ENCODE measurements at places on chromosomes 7 and 10.
A peak's percentile ranks its signal among the peaks of the same experiment; 100 is the strongest.

DNA sequence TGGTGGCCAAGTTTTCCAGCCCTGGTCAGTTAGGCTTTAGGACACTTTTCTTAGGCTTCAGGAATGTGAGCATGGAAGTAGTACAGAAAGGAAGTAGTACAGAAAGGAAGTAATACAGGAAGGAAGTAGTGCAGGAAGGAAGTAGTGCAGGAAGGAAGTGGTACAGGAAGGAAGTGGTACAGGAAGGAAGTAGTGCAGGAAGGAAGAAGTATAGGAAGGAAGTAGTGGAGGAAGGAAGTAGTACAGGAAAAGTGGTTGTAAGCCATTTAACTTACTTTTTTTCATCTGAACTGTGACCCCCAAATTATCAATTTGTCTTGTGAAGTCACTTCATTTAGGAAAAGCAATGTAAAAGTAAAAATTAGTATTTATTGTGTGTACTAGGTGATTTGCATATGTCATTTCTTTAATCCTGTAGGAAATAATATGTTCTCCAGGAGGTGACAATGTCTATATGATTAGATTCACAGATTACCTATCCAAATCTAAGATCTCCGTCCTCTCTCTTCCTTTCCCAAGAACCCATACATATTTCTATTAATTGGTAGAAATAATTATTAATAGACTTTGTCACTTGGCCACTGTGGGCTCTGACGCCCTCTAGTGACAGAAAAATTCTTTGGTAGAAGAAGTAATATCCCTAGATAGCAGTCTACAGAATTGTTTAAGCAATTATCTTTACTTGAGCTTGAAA lies 3.9 kb upstream of the FAS start:
- no peaks in the 10 kb centered on the region for H3K27me3 ChIP-seq
- no peak overlapping the region for H3K4me3 ChIP-seq
- peak; percentile 60 for DNase-seq
- H3K27ac ChIP-seq = no peak overlapping the region

DNA sequence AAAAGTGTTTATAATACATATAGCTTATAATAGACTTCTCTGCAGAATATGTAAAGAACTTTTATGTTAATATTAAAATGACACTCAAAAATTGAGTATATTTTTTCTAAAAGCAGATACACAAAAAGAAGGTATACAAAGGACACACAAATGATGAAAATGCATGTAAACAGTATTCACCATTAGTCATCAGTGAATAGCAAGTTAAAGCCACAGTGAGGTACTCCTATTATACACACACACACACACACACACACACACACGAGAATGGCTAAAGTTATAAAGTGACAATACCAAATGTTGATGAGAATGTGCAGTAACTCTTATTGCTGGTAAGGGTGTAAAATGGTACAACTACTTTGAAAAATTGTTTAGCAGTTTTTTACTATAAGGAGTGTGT lies 92.9 kb downstream of the ITGB1 start:
- no peak for DNase-seq
- no peaks in the 10 kb centered on the region for H3K27me3 ChIP-seq
- no peaks in the 10 kb centered on the region for H3K4me1 ChIP-seq
- H3K4me3 ChIP-seq = no peak overlapping the region
- no peaks in the 10 kb centered on the region for H3K36me3 ChIP-seq
- no peak overlapping the region for H3K27ac ChIP-seq

DNA sequence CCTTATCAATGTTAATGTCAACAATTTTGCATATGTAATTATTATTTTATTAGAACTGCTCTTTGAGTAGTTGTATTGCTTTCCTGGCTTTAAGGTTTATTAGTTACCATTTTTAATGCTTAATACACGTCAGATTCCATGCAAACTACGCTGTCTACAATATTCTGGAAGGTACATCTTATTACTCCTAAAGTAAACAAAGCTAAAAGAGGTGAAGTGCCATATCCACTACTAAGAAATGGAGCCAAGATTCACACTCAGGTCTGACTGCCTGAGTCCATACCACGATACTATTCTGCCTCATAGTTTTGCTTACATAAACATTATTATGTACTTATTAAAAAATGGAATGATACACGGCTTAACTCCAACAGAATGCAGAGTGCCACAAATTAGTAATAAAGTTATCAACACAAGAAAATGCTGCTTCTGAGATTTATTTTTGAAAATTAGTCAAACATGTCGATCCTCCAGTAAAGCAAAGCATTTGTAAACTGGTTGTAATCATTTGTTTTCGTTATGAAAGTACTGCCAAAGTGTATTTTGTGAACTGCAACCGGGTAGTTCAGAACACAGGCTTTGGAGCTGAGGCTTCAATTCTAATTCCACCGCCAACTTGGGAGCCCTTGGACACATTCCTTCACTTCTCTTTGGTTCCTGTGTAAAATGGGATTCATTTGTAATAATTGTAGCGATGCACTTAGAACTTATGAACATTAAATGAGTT lies 1.1 kb upstream of the DMTF1 start:
- H3K27ac ChIP-seq = peak overlapping the region; percentile 98
- no peaks in the 10 kb centered on the region for H3K27me3 ChIP-seq
- DNase-seq = peak; percentile 34
- H3K36me3 ChIP-seq = no peaks in the 10 kb centered on the region
- H3K4me1 ChIP-seq = peaks cover 15% of the 10 kb centered on the region

DNA sequence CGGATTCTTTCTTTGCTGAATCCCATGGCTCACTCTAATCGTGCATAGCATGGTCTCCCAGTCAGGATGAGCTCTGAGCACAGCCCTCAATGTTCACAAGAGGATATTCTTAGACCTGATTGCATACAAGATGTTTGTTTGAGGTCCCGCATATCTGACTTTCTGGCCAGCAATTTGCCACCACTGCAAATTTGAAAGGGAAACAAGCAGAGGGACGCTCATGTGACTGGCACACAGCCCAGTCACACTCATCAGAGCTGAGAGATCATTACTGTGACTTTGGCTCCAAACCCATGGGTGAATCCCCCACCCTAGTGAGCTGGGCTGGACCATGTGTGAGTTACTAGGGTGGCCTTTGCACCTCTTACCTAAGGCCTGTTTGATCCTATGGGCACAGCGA lies 9.9 kb downstream of the TAS2R41 start:
- peak; percentile 70 for DNase-seq
- H3K4me3 ChIP-seq = no peak overlapping the region
- H3K4me1 ChIP-seq = peaks cover 41% of the 10 kb centered on the region

Data from GM23248 (cell line).